Stimulated activated CD4-positive, alpha-beta T cell treated with anti-CD3 and anti-CD28 coated beads, Interleukin-2, amount 100 ng/mL, for 48 hours (primary cell): ENCODE measurements at places on chromosomes 13 and 19.
A peak's percentile ranks its signal among the peaks of the same experiment; 100 is the strongest.

DNA sequence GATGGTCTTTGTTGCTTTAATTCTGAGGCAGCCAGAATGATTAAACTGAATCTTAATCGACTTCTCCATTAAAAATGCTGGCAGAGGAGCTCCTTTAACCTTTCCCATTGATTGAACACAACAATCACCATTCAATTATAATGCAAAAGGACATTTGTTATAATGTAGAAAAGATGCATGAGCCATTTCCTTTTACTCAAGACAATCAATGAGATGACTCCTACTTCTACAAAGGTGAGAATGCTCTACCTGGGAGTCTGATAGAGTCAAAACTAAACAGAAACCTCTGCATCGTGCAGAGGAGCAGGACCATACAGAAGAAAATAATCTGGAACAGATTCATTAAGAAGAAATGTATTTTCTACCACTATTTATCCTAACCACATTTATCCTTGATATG is 253.6 kb upstream of the DACH1 start:
- DNase-seq: no peak

GRCh38 chr19:43286096-43286495 is 16.8 kb upstream of the PSG9 start:
- DNase-seq: no peak

- no peak for DNase-seq
Measured at GRCh38 chr19:16293118-16294091, 31.2 kb upstream of the KLF2 start.

GRCh38 chr19:36605877-36606478 is 865 bp downstream of the ZNF382 start:
- DNase-seq: no peak

DNA sequence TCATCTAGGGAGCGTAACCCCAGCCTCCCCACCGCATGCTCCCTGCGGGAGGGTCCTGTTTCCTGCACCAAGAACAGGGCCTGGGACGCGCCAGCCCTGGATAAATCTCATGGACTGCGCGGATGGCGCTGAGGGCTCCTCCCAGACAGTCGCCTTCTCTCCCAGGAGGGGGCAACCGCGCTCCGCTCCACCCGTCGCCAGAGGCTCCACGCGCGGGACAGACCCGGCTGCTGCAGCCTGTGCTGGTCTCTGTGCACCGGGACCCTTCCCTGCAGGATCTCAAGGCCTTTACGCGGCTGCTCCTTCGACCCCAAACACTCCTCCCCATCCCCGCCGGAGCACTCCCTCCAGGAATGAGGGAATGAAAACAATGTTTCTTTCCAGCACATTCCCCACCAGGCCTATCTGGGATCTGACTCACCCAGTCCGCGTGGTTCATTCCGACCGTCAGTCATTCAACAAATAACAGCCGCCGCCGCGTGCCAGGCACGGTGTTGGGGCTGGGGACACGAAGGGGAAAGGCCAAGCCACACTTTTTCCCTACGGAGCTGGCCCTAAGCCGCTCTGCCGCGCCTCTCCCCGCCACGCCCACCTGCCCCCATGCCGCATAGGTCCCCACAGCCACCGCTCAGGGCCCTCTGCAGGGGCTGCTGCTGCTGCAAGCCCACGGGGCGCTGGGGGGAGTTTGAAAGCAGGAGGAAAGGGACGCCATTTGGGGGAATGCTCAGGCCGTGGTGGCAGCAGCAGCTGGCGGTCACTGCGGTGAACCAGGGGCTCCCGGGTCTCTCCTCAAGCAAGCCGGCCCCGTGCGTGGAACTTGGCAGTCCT is 6.0 kb downstream of the PNMA8B start:
- no peak for DNase-seq

- no peak for DNase-seq
Measured at GRCh38 chr13:43293008-43293407, 269.6 kb downstream of the DNAJC15 start.

DNA sequence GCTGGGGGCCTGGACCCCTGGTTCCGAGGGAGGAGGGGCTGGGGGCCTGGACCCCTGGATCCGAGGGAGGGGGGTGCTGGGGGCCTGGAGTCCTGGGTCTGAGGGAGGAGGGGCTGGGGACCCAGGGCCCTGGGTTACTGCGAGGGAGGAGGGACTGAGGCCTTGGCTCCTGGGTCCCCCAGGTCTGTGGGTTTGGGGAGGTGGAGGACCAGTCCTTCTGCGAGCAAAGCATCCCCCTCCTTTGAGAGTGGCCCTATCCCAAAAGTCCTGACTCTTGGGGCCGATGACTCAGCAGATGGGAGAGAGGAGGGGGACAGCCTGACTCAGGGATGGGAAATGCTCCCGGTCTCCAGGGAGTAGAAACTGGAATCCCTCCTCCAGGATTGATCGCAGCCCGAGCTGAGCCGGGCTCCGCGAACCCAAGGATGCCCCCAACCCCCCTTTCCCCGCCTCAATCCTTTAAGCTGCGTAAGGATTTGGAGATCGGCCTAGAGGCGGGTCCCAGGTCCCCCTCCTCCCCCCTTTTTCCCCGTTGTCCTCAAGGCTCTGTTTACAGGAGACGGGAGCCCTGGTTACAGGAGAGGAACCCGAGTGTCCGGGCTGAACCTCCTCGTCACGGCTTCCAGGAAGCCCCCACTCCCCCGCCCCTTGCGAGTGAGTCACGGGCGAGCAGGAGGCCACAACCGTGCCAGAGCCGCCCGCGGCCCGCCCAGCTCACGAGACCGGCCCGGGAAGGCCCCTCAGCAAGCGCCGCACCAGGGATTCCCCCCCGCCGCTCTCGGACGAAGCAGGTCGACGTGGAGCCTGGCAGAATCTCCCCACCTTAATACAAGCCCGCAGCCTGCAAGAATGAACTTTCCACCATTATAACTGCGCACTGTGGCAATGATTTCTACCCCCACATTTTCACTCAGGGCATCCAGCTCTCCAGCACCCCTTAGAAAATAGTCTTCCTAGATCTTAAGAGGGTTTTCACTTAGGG is 3.0 kb upstream of the ZFP36 start:
- DNase-seq: peak; percentile 91

DNA sequence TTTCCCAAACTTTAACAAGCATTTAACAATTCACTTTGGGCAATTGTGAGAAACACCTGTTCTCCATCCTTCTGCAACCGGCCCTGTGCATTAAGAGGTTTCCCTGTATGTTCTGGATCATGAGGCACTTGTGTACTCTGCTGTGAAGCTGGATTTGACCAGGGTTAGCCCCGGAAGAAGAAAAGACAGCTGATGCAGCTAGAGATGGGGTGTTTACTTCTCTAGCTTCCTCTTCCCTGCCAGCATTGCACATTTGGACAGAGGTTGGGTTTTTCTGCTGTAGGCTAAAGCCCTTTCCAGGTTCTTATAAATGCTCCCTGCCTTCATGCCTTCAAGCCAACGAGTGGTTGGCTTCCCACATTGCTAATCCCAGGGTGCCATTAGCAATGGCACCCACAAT is 20.9 kb downstream of the MBD3L2B start:
- DNase-seq: no peak
